Esophagus squamous epithelium (tissue), 5 donors: ENCODE measurements at places on chromosomes 13 and 19.

DNA sequence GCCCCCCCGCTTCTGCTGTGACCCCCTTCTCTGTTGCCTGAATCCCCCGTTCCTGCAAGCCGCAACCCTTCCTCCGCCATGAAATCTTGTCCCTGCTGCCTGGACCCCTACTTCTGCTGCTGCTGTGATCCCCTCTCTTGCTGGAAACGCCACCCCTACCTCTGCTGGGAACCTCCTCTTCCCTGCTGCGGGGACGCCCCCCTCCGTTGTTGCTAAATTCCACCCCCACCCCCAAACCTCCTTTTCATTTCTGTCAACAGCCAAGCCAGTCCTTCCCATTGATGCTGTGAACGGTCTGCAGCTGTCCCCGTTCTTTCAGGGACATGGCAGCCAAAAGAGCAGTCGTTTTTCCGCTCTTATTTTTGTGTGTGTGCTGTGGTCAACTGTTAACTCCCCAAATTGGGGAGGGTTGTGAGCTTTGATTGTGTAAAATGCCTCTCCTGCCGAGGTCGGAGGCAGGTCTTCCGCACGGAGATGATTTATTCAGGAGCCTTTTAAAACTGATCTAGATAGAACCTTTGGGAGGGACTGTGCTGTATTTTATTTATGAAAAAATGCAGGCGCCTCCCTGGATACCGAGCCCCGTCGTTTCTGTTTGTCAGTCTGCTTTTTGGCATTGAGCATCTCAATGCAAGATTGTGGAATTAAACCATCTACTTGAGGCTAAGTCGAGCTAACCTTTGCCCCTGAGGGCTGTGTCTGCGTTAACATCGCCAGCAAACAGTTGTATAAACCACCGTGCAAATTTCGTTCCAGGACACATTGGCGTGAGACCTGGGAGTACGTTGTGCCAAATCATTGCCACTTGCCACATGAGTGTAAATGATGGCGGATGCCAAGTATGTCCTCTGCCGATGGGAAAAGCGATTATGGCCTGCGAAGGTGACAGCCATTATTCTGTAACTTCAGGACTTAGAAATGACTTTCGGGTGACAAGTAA, 27.9 kb upstream of the NDUFS7 start:
- no peak for DNase-seq

- no peak for DNase-seq
These were observed 333.4 kb downstream of the ITGBL1 start for GRCh38 chr13:101785858-101786257.

GRCh38 chr13:77480066-77480465, 55.4 kb upstream of the SCEL start:
- DNase-seq = no peak

DNA sequence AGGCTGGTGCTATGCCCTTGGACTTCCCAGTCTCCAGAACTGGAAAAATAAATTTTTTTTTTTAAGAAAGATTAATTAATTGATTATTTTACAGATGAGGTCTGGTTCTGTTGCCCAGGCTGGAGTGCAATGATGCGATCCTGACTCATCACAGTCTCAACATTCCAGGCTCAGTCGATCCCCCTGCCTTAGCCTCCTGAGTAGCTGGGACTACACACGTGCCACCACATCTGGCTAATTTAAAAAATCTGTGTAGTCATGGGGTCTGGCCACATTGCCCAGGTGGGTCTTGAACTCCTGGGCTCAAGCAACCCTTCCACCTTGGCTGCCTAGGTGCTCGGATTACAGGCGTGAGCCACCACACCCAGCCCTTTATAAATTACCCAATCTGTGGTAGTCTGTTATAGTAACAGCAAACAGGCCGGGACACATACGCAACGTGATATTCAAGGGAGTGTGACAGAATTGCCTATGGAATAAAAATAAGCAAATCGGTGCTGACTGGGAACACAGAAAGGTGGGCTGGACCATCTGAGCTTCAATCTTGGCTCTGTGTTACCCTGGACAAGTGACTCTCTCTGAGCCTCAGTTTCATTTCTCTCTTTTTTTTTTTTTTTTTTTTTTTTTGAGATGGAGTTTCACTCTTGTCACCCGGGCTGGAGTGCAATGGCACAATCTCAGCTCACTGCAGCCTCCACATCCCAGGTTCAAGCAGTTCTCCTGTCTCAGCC, 42.8 kb downstream of the PIN1 start:
- DNase-seq = no peak

- DNase-seq = no peak
These were observed 626 bp upstream of the BCL3 start for GRCh38 chr19:44747739-44748425.

GRCh38 chr13:38361542-38362262, 12.1 kb downstream of the UFM1 start:
- DNase-seq = no peak

DNA sequence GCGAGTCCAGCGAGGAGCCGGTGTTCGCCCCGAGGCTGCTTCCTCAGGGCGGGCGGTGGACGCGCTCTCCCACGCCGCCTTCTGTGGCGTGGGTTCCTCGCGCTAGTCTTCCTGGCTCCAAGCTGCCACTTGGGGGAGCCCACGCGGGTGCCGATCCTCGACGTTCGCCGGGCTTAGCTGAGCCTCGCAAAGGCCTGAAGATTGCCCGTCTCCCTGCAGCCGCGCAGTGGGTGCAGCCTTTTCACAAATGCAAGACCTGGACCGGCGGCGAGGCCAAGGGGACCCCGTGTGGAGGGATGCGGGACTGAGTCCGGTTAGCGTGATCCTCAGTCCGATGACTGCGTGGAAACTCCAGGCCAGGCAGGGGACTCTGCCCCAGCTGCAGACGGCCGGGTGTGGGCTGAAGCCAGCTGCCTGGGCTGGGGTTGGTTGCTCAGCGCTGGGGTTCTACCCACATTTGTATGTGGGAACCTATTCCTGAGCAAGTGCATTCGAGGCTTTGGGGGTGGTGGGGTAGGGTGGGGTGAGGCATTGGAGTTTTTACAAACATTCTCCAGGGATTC, 16.6 kb upstream of the LRP3 start:
- peak; percentile 61 for DNase-seq

DNA sequence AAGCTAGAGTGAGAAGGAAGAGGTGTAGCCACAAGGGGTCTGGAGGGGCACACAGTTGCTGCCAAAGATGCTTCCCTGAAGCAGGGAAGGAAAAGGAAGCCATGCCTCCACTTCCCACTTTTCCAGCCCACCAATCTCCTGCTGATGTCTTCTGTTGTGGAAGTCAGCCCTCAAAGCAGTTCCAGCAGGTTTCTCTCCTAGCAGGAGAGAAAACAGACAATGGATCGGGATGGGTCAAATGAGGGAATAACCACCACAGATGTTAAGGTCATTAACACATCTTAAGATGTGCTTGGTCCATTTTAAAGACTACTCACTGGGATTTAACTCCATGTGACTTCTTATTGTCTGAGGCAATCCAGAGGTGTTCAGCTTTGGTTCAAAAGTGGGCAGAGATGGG, 284.1 kb upstream of the SOX21 start:
- no peak for DNase-seq

DNA sequence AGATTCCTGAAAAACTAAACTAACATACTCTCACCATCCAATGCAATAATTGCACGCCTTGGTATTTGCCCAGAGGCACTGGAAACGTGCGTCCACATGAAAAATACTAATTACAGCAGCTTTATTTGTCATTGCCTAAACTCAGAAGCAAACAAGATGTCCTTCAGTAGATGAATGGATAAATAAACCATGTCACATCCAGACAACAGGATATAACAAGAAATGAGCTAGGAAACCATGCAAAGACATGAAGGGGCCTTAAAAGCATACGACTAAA, 25.0 kb downstream of the ELL start:
- no peak for DNase-seq

DNA sequence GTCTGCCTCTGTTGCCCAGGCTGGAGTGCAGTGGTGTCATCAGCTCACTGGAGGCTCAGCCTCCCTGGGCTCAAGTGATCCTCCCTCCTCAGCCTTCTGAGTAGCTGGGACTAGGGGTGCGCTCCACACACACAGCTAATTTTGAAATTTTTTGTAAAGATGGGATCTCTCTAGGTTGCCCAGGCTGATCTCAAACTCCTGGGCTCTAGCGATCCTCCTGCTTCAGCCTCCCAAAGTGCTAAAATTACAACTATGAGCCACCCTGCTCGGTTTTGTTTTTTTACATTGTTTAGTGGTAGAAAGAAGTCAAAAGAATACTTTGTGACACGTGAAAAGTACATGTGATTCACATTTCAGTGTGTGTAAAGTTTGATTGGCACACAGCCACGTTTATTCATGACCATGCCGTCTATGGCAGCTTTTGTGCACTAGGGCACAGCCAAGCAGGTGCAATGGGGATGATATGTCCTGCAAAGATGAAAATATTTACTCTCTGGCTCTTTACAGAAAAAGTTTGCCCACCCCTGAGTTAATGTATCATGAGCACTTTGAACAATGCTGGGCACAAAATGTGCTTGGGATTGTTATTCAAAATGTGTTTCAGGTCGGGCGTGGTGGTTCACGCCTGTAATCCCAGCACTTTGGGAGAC, 16.2 kb upstream of the NFIC start:
- no peak for DNase-seq

GRCh38 chr19:10965398-10965797, 4.6 kb downstream of the SMARCA4 start:
- DNase-seq = no peak
